HepG2 (cell line): ENCODE measurements at places on chromosomes 16 and 17.

- H3K4me3 ChIP-seq = no peak overlapping the region
- H3K27me3 ChIP-seq = no peaks in the 10 kb centered on the region
- H3K27ac ChIP-seq = no peak overlapping the region
- no peak for DNase-seq
- no peaks in the 10 kb centered on the region for H3K36me3 ChIP-seq
Measured at GRCh38 chr17:56142781-56143180, 10.5 kb upstream of the ANKFN1 start.

GRCh38 chr17:78241277-78242023 lies 10.0 kb downstream of the TMEM235 start:
- peaks cover 53% of the 10 kb centered on the region for H3K4me1 ChIP-seq
- H3K4me3 ChIP-seq = no peak overlapping the region
- H3K36me3 ChIP-seq = no peaks in the 10 kb centered on the region

GRCh38 chr17:47945529-47946508 lies 4.4 kb downstream of the PNPO start:
- no peaks in the 10 kb centered on the region for H3K27me3 ChIP-seq
- H3K4me1 ChIP-seq = peaks cover 92% of the 10 kb centered on the region
- peak overlapping the region; percentile 55 for H3K27ac ChIP-seq
- H3K36me3 ChIP-seq = peaks cover 42% of the 10 kb centered on the region

- DNase-seq = no peak
- H3K36me3 ChIP-seq = no peaks in the 10 kb centered on the region
- peaks cover 2% of the 10 kb centered on the region; the same call in 1 of the 2 replicates for H3K27me3 ChIP-seq
- no peak overlapping the region for H3K27ac ChIP-seq
- no peaks in the 10 kb centered on the region for H3K4me1 ChIP-seq
Measured at GRCh38 chr16:17432901-17433576, 37.7 kb downstream of the XYLT1 start.

DNA sequence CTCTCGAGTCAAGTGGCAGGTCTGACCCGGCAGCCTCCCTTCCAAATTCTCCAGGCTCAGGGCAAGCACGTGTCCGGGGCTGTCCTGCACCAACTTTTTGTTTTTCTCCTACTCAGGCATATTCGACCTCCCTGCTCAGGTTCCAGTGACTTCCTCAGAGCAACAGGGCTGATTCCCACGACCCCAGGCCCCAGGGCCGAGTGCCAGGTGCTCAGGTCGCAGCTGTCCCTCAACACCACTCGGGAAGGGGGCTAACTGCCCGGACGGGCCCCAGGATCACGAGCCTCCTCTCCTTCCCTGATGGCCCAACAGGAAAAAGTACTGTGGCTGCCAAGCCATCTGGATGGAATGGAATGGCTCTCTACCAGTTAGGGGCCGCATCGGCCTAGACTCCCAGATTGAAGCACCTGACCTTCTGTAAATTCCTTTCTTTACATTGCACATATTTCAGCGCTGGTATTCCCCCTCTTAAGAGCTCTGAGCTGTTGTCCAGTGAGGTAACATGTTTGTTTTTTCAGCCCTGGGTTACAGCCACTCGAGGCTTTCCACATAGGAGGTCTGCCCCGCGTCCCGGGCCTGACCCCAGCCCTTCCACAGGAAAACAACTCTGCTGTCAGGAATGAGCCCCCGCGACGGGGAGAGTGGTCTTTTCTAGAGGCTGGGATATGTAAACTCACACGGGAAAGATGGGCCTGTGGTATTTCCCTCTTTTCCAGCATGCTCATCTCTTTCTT lies 25.0 kb downstream of the NXN start:
- no peaks in the 10 kb centered on the region for H3K36me3 ChIP-seq
- peaks cover 33% of the 10 kb centered on the region for H3K4me1 ChIP-seq
- H3K27me3 ChIP-seq = no peaks in the 10 kb centered on the region
- peak; percentile 90 for DNase-seq
- no peak overlapping the region for H3K4me3 ChIP-seq

DNA sequence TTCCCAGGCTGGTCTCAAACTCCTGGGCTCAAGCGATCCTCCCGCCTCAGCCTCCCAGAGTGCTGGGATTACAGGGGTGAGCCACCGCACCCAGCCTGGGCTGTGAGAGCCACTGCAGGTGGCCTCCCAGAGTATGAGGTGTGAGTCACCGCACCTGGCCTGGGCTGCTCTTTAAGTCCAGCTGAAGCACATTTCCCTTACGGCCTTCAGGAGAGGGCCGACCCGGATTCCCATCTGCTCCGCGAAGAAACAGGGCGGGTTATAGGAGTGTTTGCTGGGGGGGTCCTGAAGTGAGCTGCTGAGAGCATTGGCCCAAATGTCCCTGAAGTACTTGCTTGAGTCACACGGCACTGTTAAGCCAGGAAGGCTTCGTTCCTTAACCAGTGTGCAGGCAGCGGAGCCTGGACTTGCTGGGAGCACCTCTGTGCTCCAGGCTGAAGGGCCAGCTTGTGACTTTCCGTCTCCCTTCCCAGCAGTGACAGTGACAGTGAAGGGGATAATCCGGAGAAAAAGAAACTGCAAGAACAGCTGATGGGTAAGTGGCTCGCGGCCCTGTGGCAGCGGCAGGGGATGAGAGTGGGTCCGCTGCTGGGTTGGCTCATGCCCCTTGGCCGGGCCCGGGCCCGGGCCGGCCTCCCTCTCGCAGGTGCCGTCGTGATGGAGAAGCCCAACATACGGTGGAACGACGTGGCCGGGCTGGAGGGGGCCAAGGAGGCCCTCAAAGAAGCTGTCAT lies 7.2 kb downstream of the VPS4A start:
- H3K4me3 ChIP-seq = no peak overlapping the region
- H3K27me3 ChIP-seq = no peaks in the 10 kb centered on the region
- peaks cover 12% of the 10 kb centered on the region for H3K4me1 ChIP-seq
- peaks cover 56% of the 10 kb centered on the region for H3K36me3 ChIP-seq
- DNase-seq = no peak

- H3K36me3 ChIP-seq = peaks cover 49% of the 10 kb centered on the region
- no peaks in the 10 kb centered on the region for H3K27me3 ChIP-seq
- H3K4me3 ChIP-seq = no peak overlapping the region
- DNase-seq = no peak
- H3K4me1 ChIP-seq = peaks cover 28% of the 10 kb centered on the region
Measured at GRCh38 chr16:85650135-85650843, 37.2 kb downstream of the GSE1 start.

- peaks cover 62% of the 10 kb centered on the region for H3K4me1 ChIP-seq
- no peaks in the 10 kb centered on the region for H3K27me3 ChIP-seq
- H3K4me3 ChIP-seq = no peak overlapping the region
- H3K36me3 ChIP-seq = peaks cover 24% of the 10 kb centered on the region; the same call in 2 of the 3 replicates
Measured at GRCh38 chr17:57096472-57097202, 11.6 kb downstream of the AKAP1 start.

DNA sequence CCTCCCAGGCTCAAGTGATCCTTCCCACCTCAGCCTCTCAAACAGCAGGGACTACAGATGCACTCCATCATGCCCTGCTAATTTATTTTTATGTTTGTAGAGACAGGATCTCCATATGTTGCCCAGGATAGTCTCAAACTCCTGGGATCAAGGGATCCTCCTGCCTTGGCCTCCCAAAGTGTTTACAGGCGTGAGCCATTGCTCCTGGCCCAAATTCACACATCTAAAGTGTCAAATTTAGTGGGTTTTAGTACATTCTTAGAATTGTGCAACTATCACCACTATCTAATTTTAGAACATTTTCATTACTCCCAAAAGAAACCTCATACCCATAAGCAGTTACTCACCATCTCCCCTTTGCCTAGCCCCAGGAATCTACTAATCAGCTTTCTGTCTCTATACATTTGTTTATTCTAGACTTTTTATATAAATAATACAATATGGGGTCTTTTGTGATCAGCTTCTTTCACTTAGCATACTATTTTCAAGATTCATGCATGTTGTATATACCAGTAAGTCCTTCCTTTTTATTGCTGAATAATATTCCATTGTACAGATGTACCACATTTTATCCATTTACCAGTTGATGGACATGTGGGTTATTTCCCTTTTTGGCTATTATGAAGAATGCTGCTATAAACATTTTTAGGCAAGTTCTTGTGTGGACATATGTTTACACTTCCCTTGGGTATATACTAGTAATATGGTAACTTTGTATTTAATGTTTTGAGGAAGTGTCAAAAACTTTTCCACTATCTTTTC lies 25.1 kb upstream of the ITGA2B start:
- no peak overlapping the region for H3K4me3 ChIP-seq
- DNase-seq = no peak
- no peak overlapping the region for H3K27ac ChIP-seq
- H3K4me1 ChIP-seq = no peaks in the 10 kb centered on the region
- no peaks in the 10 kb centered on the region for H3K27me3 ChIP-seq

GRCh38 chr16:23114131-23114904 lies 34.9 kb downstream of the USP31 start:
- no peak for DNase-seq
- no peak overlapping the region for H3K4me3 ChIP-seq
- H3K4me1 ChIP-seq = peaks cover 18% of the 10 kb centered on the region
- H3K27me3 ChIP-seq = no peaks in the 10 kb centered on the region
- H3K36me3 ChIP-seq = 0 out of 3 replicates have a peak, but pooled peaks cover 3% of the 10 kb centered on the region
- H3K27ac ChIP-seq = no peak overlapping the region

GRCh38 chr17:80781211-80781610 lies 210.4 kb upstream of the CHMP6 start:
- H3K4me1 ChIP-seq = no peaks in the 10 kb centered on the region
- no peak overlapping the region for H3K27ac ChIP-seq
- H3K27me3 ChIP-seq = no peaks in the 10 kb centered on the region
- peaks cover 6% of the 10 kb centered on the region; the same call in 2 of the 3 replicates for H3K36me3 ChIP-seq
- no peak for DNase-seq

DNA sequence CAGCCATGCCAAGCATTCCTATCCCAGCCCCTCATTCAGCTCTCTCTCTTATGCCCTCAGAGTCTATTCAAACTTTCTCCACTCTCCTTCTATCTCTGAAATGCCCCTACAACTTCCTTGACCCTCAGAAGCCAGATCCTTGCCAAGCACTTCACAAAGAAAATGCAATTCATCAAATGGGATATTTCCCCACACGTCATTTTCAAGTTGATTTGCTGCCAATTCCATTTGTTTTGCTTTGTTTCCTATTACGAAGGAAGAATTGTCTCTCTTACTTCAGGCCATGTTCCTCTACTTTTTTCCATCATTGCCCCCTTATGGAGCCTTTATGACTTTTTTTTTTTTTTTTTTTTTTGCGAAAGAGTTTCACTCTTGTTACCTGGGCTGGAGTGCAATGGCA lies 9.2 kb upstream of the ALOX12 start:
- no peaks in the 10 kb centered on the region for H3K4me1 ChIP-seq
- H3K27me3 ChIP-seq = no peaks in the 10 kb centered on the region
- H3K27ac ChIP-seq = no peak overlapping the region
- no peaks in the 10 kb centered on the region for H3K36me3 ChIP-seq
- no peak overlapping the region for H3K4me3 ChIP-seq

DNA sequence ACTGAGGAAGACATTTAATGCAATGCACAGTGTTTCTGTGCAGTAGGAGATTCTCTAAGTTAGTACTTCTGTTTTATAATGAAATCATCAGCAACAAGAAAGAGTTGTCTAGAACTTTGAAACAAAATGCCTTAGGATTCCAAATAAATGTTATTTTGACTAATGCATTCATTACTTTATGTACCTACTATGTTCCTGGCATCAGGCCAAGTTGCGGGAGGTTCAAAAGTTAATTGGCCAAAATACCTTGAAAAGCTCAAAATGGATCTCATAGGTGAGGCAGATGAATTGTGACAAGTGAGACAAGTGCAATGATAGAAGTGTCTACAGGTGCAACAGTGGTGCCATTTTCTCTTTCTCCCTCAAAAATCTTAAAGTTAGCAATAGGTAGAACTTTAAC lies 289.4 kb downstream of the TOX3 start:
- no peak overlapping the region for H3K4me3 ChIP-seq

GRCh38 chr17:79619636-79620206 lies 8.9 kb upstream of the RBFOX3 start:
- peaks cover 77% of the 10 kb centered on the region for H3K27me3 ChIP-seq
- H3K36me3 ChIP-seq = no peaks in the 10 kb centered on the region
- no peak for DNase-seq
- no peak overlapping the region for H3K4me3 ChIP-seq
- H3K4me1 ChIP-seq = no peaks in the 10 kb centered on the region

DNA sequence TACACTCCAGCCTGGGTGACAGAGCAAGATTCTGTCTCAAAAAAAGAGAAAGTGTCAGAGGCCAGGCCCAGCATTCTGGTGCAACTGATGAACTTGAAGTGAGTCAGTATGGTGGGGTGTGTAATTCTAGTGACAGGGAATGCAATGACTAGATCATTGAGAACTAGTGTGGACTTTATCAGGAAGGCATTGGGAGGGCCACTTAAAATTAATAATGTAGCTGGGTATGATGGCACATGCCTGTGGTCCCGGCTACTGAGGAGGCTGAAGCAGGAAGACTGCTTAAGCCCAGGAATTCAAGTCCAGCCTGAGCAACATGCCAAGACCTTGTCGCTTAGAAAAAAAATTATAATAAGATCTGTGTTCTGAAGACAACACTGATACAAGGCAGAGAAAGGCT lies 90.8 kb downstream of the STX8 start:
- DNase-seq = no peak
- no peaks in the 10 kb centered on the region; the same call in 1 of the 2 replicates for H3K4me1 ChIP-seq
- no peak overlapping the region for H3K4me3 ChIP-seq
- H3K27ac ChIP-seq = no peak overlapping the region
- H3K27me3 ChIP-seq = no peaks in the 10 kb centered on the region

DNA sequence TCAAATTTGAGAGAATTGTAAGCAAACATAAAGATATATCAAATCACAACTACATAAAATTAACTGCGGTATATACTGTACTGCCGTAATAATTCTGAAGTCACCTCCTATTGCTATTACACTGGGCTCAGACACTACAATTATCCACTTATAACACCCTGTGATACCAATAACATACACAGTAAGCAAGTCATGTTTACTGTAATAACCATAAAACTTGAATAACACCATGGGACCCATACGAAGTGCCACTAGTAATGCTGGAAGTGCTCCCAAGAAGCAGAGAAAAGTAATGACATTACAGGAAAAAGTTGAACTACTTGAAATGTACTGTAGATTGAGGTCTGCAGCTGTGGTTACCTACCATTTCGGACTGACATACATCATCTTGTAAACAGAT lies 24.0 kb downstream of the CMC2 start:
- peaks cover 40% of the 10 kb centered on the region for H3K4me1 ChIP-seq
- no peak overlapping the region for H3K4me3 ChIP-seq
- no peaks in the 10 kb centered on the region for H3K27me3 ChIP-seq
- no peak overlapping the region for H3K27ac ChIP-seq
- no peak for DNase-seq

- no peak for DNase-seq
- H3K27ac ChIP-seq = no peak overlapping the region
- peaks cover 22% of the 10 kb centered on the region for H3K4me1 ChIP-seq
- peaks cover 12% of the 10 kb centered on the region; the same call in 2 of the 3 replicates for H3K36me3 ChIP-seq
- no peaks in the 10 kb centered on the region for H3K27me3 ChIP-seq
Measured at GRCh38 chr16:66521951-66522771, 27.8 kb downstream of the TK2 start.
